ENCODE measurements at places on chromosomes 4 and X.

- DNase-seq: no peak
Observed at GRCh38 chr4:70654605-70655011, 11.7 kb downstream of the JCHAIN start.

- DNase-seq: no peak
Observed at GRCh38 chr4:16261313-16261878, 35.1 kb upstream of the TAPT1 start.

GRCh38 chrX:130994671-130995070, 63.5 kb upstream of the ARHGAP36 start:
- no peak for DNase-seq

DNA sequence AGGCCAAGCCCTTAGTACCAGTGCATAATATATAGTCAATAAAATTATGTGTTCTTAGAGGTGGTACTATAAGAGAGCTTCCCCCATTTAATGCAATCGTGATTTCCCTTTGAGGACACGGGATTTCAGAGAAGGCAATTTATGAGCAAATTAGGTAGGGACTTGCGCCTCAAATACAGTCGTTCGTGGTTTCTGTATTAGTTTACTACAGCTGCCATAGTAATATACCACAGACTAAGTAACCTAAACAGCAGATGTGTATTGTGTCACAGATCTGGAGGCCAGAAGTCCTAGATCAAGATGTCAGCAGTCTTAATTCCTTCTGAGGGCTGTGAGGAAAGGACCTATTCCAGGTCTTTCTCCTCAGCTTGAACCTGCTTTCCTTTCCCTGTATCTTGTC, 1.5 kb upstream of the PUDP start:
- no peak for DNase-seq

- DNase-seq: no peak
Observed at GRCh38 chrX:31240982-31241381, 169.1 kb upstream of the FTHL17 start.

- no peak for DNase-seq
Observed at GRCh38 chr4:128682942-128683666, 126.4 kb upstream of the JADE1 start.

DNA sequence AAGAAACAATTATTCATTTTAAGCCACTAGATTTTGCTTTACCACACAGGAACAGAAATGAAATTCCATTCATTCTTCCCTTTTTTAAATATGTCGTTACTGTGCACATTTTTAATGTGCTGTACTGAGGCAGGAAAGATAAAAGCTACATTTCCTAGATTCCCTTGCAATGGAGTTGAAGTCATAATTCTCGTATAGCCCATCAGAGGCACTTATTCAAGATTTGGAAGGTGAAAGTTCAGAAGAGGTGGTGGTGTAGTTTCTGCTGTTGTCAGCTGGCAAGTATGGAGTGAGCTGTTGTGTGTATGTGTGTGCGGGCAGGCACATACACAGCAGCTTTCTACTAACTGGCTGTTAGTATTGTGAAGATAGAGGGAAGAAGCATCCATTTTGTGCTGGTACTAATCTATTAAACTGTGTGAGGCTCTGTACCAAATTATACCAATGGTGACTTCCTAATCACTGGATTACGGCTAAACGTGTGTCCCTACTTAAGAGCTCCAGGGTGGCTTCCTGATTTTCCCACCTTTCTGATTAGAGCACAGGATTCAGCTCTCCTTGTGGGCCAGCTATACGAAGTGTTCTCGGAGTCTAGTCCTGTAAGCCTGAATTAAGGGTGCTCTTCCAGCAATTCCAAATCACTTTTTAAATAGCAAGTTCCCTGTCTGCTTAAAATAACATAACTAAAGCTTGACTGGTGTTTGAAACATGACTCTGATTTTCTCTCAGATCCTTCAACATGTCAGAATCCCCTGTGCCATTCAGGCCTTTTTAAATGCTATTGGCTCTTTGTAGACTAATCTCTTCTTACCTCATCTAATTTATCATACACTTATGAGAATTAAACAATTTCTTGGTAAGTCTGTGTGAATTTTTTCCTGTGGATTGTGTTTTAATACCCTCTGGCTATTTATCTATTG, 43.8 kb downstream of the PDS5A start:
- no peak for DNase-seq

GRCh38 chr4:69322055-69322454, 41.8 kb downstream of the UGT2B28 start:
- DNase-seq: no peak

GRCh38 chr4:108359986-108360681, 191.4 kb upstream of the LEF1 start:
- DNase-seq: no peak

DNA sequence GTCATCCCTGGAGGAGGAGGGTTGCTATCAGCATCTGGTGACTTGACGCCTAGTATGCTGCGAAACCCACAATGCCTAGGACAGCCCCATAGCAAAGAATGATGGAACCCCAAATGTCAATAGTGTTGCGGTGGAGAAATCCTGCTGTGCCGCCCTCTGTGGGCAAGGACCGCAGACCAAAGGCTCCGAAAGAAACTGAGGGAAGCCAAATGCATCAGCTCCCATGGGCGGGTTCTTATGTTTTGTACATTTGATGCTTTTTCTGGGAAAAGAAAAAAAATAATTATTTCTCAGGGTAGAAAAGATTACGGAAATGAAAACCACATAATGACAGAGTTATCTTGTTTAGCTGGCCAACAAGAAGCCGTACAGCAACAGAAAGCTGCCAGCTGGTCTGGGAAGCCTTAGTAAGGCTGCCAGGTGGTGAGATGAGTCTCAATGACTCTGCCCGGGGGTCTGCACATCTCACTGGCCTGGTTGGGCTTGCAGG, 95.0 kb upstream of the TBL1X start:
- DNase-seq: no peak

DNA sequence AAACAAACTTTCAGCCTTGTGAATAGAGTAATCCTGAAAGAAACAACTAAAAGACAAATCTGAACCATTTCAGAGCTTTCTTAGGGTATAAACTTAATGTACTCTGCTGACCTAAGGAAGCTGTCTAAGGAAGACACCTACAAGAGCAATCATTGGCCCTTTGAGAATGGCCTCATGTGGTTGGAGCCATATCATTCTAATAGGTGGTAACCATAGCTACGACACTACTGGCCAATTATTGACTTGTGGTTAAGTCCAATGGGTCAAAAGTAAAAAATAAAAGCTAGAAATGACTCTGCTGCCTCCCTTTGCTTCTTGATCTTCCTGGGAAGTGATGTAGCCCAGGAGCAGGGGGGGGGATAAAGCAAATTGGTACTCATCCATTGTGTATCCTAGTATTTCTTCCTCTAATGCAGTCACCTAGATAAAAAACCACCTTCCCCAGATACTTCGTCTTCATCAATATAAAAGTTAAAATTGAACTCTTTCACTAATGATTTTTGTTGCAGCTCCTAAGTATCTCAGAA, 547.0 kb downstream of the ARAP2 start:
- DNase-seq: no peak

DNA sequence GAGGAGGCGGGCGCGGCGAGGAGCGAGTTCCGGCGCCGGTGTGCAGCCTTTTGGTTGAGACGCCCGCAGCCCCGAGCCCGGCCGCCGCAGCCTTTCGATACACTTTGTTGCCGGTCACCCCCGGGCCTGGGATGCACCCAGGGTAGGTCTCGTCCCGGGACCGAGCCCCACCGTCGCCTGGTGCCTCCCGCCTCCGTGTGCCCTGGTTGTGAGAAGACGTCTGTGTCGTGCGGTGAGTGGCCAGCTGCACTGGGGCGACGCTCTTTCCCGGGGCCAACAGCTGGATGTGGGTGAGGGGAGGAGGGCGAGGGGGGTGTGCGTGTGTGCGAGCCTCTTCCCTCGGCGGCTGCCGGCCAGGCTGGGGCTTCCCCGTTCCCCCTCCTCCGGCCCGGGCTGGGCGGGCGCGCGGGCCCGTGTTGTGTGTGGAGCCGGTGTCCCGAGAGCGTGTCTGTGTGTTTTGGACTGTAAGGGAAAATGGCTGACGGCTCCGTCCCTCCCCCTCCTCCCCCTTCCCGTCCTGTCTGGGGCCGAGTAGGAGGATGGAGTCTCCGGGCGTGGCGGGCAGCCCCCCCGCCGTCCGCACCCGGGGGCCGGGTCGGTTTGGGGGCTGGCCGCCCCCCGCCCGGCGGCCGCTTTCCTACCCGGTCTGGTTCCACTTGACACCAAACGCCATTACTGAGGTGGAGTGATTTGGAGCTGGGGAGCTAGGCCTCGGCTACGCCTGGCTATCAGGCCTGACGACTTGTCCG, 807 bp downstream of the USP9X start:
- DNase-seq: peak; percentile 31

- DNase-seq: no peak
Observed at GRCh38 chr4:98712607-98713006, 54.2 kb upstream of the TSPAN5 start.

- DNase-seq: no peak
Observed at GRCh38 chr4:39357002-39357401, 9.2 kb downstream of the RFC1 start.

DNA sequence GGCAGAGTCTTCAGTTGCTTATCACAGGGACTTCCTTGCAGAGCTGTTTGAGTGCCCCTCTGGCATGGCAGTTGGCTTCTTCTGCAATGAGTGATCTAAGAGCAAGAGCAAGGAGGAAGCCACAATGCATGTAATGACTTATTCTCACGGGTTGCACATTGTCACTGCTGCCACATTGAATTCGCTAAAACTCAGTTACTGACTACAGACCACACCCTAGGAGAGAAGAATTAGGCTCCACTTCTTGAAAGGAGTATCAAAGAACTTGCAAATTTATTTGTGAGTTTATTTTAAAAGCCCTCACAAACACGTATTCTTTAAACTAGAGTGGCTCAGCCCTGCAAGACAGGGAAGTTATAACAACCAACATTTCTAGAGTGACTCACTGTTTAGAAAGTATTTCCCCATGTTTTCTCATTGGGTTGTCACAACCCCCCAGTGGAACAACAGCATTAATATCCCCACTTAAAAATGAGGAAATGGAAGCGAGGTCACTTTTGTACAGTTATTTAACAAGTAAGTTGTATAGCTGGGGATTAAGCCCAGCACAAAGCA, 32.4 kb upstream of the RBPJ start:
- DNase-seq: no peak

DNA sequence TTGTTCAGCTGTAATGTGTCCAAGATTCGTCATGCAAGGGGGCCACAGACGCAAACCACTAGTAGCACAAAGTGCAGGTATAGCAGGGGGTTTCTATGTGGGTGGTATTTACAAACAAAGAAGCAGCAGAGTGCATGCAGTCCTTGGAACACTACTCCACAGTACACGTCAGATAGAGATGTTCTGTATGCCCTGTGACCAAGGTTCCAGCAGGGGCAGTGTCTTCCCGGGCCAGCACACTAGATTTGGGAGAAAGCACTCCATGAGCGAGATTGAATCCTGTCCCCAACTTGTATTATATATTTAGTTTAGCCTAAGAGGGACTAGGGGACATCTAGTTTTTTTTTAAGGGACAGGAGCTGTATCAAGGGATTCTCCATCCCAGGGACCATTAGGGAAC, 54.4 kb upstream of the ESX1 start:
- no peak for DNase-seq

DNA sequence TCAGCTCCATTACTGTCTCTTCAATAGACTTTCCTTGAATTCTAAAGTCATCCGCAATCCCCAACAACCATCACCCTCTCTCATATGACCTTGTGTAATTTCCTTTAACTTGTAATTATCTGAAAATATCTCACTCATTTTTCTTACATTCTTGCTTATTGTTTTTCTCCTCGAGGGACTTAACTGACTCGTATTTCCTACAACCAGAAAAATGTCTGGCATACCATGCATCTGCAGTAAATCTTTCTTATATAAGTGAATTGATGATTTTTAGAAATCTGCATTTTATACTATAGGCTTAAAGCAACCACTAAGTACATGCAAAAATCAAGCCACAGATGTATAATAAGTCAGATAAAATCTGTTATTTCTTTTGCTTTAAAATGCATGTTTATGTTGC, 276.7 kb downstream of the UNC5C start:
- no peak for DNase-seq

- no peak for DNase-seq
Observed at GRCh38 chr4:128830906-128831503, 21.5 kb downstream of the JADE1 start.

DNA sequence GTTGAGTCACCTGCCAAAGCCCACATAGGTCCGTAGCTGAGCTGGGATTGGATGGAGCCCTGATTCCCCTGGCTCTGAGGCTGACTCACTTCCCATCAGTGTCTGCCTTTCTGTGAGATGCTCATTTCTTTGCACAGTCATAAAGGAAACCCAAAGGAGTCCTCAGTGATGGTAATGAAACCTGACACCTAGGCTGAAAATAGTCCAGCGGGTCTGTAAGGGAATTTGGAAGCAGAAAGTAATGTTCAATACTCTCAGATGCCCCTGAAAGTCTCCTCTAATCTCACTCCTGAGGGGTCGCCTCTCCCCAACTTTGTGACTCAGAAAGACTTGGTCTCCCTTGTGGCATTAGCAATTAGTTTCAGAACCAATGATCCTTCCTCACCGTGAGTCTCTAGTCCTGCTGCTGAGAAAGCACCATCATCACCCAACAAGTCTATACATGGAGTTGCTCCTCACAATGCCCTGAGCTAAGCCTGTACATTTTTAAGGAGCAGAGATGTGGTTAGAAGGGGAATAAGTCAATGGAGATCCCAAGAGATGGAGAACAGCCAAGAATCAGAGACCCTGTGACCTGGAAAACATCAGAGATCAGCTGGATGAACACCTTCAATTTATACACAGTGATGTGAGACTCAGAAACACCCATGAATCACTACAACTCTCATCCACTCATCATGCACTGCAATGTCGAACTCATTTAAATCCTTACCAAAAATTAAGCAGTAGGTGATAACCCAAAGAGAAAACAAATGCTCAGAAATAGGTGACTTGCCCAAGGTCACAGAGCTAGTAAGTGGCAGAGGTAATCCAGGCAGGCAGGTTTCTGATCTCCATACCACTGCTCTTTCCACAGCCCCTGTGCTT, 219.0 kb upstream of the CPEB2 start:
- no peak for DNase-seq

GRCh38 chr4:24274381-24274941, 309.9 kb downstream of the DHX15 start:
- DNase-seq: no peak

DNA sequence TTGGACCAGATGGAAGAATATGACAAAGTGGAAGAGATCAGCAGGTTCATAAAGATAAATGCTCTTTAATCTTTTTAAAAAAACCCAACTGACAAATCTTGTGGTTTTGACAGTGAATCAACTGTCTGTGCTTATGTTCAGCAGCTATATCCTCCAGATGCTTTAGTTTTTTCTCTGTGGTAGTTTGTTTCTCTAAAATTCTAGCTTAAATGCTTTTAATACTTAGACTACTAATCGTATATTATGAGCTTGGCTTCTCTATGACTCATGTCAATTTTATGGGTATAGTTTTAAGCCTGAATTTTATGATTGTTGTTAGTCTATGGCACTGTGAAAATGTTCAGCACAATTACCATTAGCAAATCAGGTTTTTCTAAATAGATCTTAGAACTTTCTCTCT, 12.9 kb downstream of the HHIP start:
- DNase-seq: no peak

Measured in nucleus accumbens (tissue), 56 donors.